NCI-H1048 (cell line): ENCODE measurements at places on chromosomes 16 and 17.

DNA sequence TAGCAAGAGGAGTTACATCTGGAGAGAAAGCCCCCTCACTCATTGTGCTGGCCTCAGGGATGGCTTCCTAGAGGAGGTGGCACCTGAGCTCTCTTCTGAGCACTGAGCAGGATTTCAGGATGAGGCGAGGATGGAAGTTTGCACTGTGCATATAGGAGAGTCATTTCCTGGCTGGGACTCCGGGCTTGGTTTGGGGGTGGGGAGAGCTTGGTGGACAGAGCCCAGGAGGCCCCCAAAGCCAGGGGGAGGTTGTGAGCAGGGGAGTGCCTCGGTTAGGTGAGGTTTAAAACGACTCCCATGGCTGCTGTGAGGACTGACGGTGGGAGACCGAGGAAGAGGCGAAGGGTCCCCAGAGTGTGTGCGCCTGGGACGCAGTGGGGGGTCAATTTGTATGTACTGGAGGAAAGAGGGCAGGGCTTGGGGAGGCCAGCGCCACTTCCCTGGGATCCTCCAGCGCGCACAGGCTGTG lies 1.2 kb downstream of the CAMKK1 start:
- DNase-seq: no peak

- DNase-seq: no peak
Observed at GRCh38 chr17:51103451-51103850, 17.2 kb downstream of the SPAG9 start.

DNA sequence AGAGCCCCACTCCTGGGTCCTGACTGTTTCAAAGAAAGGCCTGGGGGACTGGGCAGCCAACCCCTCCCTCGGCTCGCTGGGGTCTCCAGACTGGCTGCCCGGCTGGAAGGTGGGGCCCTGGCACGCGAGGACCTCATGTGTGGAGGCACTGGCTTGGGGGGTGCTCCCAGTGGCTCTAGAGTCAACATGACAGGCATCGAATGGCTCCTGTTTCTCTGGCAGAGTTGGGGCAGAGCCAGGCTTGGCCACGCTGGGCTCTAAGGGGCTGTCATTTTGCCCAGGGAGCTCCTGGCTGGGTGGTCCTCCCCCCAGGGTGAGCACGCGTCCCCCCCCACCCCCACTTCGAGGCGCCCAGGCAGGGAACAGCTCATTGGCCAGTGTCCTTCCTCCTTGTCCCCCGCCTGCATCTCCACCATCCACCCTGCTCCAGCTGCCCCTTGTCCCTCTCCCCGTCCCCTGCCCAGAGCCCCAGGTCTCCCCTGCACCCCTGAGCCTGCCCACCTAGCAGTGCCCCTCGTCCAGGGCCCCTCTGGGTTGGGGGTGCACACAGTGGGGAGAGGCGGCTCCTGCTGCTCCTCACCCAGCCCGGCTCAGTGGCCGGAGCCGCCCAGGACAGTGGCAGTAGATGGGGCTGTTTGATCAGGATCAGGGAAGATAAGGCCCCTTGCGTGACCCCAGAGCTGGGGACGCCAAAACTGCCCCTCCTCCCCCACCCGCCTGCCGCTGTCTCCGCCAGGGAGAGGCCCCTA lies 2.7 kb downstream of the GCGR start:
- no peak for DNase-seq

GRCh38 chr16:30474074-30474452 lies 1.5 kb downstream of the ITGAL start:
- DNase-seq: no peak

- DNase-seq: peak; percentile 66
Observed at GRCh38 chr17:8158267-8159031, 4.3 kb downstream of the VAMP2 start.

GRCh38 chr16:88331989-88332920 lies 50.5 kb upstream of the ZNF469 start:
- DNase-seq: no peak

DNA sequence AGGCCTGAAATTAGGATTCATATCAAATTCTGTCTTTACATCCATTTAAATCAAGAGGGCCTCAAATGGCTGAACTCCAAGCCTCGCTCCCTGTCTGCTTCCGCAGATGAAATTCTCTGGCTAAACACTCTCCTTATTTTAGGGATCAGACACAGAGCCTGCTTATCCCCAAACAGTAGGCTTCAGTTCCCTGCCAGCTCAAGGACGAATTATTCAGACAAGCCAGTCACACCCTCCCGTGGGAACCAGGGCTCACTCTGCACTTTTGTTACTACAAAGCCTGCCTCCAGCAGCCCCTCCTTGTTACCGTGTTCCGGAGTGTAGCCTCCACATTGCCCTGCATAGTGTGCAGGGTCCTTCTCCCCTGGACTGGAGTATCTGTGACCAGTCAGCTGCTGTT lies 46.6 kb upstream of the LCMT1 start:
- DNase-seq: no peak

GRCh38 chr17:35912339-35912912 lies 18.1 kb downstream of the RDM1 start:
- no peak for DNase-seq

DNA sequence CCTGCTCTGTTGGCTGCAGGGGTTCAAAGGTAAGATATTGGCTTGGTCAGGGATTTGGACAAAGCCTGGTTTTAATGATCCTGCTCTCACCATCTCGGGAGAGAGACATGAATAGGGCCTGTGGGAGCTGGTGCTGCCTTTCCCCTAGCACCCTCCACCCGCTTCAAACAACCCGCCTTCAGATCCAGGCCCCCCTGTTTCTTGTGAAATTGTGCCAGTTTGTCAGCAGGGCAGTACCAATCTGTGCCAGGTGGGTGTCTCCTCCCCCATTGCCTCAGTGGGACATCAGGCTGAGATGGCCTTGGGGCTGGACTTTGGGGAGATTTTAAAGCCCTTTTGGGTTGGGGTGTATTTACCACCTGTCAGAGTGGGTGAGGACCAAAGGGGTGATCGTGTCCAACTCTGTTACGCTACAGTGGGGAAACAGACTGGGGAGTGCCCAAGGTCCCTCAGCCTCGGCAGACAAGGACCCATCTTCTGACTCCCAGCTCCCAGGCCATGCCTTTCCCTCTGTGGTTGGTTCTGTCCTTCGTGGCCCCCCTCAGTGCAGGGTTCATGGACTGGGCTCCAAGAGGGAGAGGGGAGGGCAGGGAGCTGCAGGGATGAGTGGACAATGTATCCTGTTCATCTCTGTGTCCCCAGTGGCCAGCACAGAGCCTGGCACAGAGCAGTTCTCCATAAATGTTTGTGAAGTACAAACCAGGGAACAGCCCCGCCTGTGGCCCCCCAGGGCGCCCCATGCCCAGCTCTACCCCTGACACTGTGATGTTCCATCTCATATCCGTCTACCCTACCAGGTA lies 3.3 kb downstream of the ARHGAP23 start:
- no peak for DNase-seq

DNA sequence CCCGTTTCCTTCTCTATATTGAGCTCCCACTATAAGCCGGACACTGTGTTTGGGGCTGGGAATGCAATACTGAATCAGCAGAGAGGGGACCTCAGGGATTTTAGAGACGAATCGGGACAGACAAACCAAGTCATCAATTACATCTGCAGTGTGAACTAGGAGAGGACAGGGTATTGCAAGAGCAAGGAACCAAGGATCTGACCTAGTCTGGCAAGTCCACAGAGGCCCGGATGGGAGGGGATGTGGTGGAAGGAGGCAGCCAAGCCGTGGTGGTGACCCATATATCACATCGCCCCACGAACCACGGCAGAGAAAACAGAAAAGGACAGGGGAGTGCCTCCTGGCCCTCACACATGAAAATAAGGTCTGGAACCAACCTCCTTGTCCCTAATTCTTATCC lies 28.1 kb upstream of the NXPH3 start:
- no peak for DNase-seq

DNA sequence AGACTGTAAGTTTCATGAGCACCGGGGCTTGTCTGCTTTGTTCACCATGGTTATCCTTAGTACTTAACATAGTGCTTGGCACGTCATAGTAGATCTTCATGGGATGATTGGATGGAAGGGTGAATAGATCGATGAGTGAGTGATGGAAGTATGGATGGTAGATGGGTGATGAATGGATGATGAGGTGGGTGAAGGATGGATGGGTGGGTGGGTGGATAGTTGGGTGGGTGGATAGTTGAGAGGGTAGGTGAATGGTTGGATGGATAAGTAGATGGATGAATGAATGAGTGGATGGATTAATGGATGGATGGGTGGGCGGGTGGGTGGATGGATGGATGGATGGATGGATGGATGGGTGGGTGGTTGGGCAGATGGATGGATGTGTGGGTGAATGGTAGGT lies 133.2 kb upstream of the PLCG2 start:
- DNase-seq: no peak

DNA sequence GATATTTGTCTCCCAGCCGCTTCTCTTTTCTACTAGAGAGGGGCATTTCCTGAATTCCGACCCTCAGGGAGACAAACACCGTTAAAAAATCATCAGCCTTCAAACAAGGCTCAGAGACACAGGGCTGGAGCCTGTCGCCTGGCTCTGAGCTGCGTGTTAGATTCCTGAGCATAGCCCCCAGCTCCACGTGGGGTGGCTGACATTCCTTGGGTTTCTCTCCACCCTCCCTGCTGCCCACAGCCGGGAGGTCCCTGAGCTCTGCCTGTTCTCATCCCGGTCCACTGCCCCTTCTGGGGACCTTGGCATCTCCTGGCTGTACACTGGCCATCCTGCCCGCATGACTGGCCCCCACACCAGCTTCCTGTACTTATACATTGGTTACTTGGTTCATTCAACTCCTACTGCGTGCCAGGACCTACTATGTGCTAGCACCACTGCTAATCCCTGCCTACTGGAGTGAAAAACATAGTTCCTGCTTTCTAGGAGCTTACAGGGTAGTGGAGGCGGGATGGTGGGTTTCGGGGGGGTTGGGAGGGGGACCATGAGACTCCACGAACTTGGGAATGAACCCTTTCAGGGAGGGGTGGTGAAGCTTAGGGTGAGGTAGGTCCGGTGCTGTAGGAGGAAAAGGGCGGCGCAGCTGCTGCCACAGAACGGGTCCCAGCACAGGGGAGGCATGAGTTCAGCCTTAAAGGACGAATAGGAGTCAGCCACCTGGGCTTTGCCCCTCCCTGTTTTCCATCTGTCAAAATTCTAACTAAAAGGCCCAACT lies 52.1 kb upstream of the TMEM132E start:
- DNase-seq: no peak

DNA sequence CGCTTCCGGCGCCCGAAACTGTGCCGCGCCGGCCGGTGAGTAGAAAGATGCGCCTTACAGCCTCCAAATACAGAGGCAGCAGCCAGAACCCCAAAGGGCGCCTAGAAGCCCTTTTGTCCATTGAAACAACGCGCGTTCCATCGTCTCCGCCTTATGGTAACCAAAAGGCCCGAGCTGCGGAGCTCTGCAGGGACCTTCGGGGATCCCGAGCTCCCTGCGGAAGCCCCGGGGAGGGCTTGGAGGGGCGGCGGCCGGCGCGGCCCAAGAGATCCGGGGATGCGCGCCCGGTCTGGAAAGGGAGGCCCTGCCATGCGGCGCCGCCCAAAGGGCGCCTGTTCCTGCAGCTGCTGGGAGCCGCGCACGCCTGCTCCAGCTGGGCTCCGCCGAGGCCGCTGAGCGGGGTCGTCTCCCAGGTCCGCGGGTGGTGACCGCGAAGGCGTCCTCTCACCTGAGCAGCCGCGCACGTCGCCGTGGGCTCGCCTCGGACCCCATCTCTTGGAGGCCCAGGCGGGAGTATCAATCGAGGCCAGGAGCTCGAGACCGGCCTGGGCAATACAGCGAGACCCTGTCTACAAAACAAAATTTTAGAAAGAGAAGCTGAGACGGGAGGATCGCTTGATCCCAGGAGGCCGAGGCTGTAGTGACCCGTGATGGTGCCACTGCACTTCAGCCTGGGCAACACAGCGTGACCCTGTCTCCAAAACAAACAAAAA lies 742 bp upstream of the FBXO31 start:
- DNase-seq: no peak

DNA sequence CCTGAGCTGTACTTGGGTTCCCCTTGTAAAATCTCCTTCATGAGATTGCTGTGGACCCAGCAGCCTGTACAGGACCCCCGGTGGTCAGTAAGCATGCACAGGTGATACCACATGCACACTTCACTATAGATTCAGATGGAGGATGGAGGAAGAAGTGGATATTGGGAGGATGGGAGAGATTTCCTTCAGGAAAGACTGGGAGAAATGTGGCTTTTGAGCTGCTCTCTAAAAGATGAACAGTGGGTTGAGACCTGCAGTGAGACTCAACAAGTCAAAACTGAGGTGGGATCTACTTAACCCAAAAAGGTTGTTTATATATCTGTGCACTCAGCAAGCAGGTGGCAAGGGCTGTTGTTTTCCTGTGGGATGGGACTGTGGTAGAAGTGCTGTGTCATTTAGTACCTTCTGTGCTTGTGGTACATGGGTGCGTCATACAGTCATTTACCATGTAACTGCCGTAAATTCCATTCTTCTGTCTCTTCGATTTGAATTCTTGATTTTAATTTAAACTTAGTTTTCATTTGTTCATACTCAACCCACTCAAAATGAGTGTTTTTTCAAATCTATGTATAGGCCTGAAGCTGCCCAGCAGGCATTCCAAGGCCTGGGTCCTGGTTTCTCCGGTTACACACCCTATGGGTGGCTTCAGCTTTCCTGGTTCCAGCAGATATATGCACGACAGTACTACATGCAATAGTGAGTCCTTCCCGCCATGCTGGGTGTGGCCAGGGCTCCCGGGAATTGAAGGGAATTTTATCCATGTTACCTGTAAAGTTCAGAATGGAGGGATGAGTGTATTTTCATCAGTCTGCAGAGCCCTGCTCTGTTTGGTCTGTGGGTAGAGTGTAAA lies 6.9 kb downstream of the HERPUD1 start:
- no peak for DNase-seq

DNA sequence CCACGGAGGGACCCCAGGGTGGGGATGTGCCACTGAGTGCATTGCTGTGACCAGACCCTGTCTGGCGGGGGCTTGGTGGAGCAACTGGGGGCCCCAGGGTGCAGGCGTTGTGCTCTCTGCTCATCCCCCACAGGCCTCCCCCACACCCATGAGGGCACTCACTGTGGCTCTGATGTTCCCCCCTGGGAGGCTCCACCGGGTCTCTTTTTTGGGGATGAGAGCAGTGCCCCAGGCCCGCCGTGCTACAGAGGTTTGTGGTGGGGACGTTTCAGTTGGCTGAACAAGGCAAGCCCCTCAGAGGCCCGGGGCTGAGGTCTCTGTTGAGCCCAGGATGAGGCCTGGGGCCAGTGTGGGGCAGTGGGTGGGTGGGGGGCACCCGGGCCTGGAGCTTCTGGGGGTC lies 2.5 kb downstream of the CCDC78 start:
- no peak for DNase-seq

DNA sequence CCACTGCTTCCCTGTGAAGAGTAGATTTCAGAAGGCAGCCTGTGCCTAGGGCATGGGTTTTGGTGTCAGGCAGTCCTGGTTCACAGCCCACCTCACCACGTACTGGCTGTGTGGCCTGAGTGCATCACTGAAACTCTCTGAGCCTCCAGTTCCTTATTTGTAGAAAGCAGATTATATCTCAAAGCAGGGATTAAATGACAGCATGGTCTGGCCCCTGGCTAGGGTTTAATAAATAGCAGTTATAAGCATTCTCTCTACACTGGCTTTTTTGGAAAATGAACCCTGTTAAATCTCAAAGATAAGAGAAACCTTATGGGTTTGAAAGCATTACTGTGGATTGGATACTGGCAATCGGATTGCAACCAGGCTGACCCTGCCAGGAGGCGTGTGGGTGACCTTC lies 2.9 kb upstream of the MT1M start:
- no peak for DNase-seq
